ENCODE measurements at places on chromosomes 2 and 18.

GRCh38 chr18:54734059-54734458, 94.2 kb upstream of the RAB27B start:
- no peak for DNase-seq

- no peak for DNase-seq
These were observed 695.1 kb downstream of the ZEB2 start for GRCh38 chr2:143824791-143825190.

DNA sequence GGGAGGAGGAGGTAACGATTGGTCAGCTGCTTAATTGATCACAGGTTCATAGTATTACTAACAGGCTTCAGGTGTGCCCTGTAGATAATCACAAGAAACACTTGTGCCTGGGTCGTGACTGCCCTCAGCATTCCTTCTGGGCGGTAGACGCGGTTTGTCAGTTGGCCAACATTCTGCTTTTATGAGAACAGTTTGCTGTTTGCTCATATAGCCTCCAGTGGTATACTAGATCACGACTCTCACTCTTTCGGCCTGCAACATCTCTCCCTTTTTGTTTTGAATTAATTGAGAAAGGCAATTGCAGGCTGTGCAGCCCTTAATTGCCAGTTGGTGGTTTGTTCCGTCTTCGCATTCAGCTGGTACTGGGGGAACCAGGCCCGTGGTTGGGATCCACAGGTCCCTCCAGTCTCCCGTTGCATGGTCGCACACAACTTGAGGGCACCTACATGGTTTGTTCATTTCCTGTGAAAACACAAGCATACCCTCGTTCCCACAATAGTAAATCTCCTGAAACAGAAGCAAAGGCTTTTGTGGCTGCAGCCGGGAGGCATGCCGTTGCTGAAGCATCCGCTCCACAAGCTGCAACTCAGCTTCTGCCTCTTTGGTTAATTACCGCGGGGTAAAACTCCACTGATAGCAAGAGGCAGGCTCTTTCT, 30.3 kb upstream of the GPR17 start:
- DNase-seq: no peak

- DNase-seq: no peak
These were observed 233.2 kb upstream of the SMAD7 start for GRCh38 chr18:49183921-49184320.

- DNase-seq: no peak
These were observed 70.6 kb downstream of the CERS6 start for GRCh38 chr2:168526641-168527040.

DNA sequence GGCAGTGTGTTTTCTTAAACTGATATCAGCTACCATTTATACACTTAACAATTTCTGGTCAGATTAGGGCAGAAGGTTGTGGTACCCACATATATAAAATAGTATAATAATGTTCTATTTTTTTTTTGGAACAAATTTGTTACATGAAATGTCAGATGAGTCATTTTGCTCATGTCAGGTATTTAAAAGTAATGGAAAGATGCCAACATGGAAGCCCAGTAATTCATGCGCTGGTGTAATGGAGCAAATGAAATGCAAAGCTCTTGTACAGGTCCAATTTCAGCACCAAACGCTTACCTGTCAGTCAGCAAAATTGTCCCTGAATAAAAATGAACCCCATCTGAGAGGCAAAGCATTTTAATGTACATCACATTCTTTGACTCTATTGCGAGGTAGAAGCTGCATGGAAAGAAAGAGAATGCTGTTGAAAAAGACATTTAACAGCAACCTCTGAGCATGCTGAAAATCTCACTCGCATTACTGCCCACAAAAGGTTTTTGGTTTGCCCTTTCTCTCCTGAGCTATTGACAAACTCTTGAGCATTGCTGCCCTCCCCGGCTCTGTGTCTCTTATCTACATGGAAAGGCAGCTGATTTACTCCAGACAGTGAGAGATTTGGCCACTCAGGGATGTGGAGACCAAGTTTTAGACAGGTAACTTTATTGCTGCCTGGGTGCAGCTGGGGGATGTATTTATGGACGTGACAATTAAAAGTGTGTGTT, 217.5 kb downstream of the CAMKMT start:
- DNase-seq: no peak

DNA sequence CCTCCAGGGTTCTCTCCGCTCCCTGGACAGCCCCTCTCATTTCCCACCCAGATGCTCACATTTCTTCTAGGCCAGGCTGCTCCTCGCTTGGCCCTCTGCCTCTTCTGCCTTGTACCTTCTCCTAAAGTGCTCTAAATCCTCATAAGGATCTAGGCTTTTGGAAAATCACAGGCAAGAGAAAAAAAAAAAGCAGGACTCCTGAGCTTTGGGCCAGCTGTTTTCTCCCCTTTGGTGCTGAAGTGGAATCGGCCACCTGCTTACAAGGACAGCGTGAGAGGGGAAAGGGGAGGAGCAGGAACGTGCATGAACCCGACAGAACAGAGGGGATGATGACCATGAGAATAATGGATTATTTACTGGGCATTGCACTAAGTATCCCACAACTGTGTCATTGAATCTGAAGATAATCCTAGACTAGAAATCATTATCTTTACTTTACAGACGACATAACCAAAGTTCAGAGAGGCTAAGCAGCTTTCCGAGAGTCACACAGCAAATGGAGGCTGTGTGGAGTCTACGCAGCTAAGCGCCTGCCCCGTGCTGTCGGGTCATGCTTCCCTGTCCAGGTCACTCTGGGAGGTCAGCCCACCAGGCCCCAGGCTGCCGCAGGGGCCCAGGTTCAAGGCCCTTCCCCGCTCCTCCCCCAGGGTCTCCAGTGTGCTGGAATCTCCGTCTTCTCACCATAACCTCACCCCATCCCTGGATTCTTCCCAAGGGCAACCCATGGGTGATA, 141.9 kb downstream of the PXDN start:
- DNase-seq: no peak

DNA sequence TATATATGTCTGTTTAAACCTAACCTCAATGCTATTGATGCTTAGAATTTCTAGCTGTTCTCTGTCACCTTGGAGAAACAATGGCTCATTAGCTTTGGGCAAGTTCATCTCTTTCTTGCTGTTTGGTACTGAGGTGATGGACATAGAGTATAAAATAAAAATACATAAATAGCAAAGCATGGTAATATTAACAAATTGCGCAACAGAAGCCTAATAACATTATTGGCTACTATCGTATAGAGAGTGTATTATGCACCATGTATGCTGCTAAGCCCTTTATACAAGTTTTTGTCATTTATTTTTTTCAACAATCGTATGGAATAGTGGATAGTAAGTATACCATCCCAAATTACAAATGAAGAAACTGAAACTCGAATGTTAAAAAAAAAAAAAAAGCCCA, 100.1 kb downstream of the ICOS start:
- no peak for DNase-seq

GRCh38 chr2:112540906-112541305, 1.4 kb upstream of the POLR1B start:
- DNase-seq: no peak

Data from stimulated activated CD8-positive, alpha-beta memory T cell treated with anti-CD3 and anti-CD28 coated beads, Interleukin-4, amount 100 ng/mL, for 1 hour (primary cell).